ENCODE measurements at places on chromosomes 1 and 21. TPM values are rescaled to one million over a fixed set of nuclear protein-coding genes. Genes with fewer than 3 reads are reported as not detected.

GRCh38 chr1:234624724-234625117 lies 14.7 kb upstream of the IRF2BP2 start:
- H3K4me1 ChIP-seq = peaks cover 5% of the 10 kb centered on the region
- H3K27ac ChIP-seq = no peak overlapping the region
- no peak overlapping the region for H3K4me3 ChIP-seq
- ATAC-seq = no peak

DNA sequence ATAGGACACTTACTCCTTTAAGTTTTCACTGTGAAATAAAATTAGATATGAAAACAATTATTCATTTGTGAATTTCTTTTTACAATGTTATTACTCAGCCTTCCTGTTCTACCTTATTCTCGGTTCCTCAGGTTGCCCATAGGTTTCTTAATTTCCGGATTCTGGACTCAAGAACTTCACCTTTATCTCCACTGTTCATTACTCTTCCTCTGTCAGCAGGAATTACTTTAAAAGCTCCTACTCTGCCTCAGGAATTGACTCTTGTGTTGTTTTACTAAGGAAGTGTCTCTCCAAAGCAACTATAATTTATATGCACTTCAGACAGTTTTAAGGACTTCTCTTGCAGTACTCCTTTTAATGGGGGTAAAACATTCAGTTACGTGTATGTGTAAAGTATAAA lies 123.8 kb downstream of the OSBPL9 start:
- no peaks in the 10 kb centered on the region for H3K27me3 ChIP-seq
- H3K27ac ChIP-seq = no peak overlapping the region
- peaks cover 24% of the 10 kb centered on the region for H3K4me1 ChIP-seq
- H3K36me3 ChIP-seq = peaks cover 1% of the 10 kb centered on the region
- no peak overlapping the region for H3K4me3 ChIP-seq
- peak; percentile 49 for ATAC-seq

GRCh38 chr1:23745515-23745914 lies 2.2 kb downstream of the ELOA start:
- peaks cover 53% of the 10 kb centered on the region for H3K4me1 ChIP-seq
- H3K27me3 ChIP-seq = no peaks in the 10 kb centered on the region
- peak overlapping the region; percentile 88 for H3K27ac ChIP-seq
- peaks cover 63% of the 10 kb centered on the region for H3K36me3 ChIP-seq
- peak overlapping the region; percentile 92 for H3K4me3 ChIP-seq

Gene LMNA
- 150 TPM for total RNA-seq

DNA sequence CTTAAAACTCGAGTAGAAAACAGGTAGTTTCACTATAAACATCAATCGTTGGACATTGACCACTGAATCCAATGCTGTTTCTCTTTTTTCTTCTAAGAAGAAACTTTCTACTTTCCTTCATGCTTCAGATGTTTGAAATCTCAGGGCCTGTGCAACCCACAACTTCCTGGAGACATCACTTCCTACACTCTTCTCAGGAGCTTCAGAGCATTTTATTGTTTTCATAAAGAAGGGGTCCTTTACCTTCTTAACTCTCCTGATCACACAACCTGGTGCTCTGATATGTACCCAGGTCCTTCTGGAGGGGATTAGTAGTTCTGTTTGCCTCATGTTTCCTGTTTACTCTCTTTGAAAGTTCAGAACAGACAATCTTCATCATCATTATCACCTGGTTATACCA lies 113.0 kb upstream of the VAV3 start:
- peak overlapping the region; percentile 58 for H3K4me3 ChIP-seq
- peaks cover 34% of the 10 kb centered on the region for H3K4me1 ChIP-seq
- H3K27me3 ChIP-seq = no peaks in the 10 kb centered on the region
- ATAC-seq = no peak
- no peaks in the 10 kb centered on the region for H3K36me3 ChIP-seq
- H3K27ac ChIP-seq = peak overlapping the region; percentile 78

Gene PNRC2
- 125 TPM for total RNA-seq

GRCh38 chr1:167262836-167263235 lies 42.1 kb downstream of the POU2F1 start:
- peaks cover 9% of the 10 kb centered on the region for H3K4me1 ChIP-seq
- no peak overlapping the region for H3K4me3 ChIP-seq
- H3K36me3 ChIP-seq = no peaks in the 10 kb centered on the region
- ATAC-seq = no peak

GRCh38 chr1:19877821-19878636 lies 4.2 kb upstream of the OTUD3 start:
- ATAC-seq = no peak
- no peaks in the 10 kb centered on the region for H3K36me3 ChIP-seq

DNA sequence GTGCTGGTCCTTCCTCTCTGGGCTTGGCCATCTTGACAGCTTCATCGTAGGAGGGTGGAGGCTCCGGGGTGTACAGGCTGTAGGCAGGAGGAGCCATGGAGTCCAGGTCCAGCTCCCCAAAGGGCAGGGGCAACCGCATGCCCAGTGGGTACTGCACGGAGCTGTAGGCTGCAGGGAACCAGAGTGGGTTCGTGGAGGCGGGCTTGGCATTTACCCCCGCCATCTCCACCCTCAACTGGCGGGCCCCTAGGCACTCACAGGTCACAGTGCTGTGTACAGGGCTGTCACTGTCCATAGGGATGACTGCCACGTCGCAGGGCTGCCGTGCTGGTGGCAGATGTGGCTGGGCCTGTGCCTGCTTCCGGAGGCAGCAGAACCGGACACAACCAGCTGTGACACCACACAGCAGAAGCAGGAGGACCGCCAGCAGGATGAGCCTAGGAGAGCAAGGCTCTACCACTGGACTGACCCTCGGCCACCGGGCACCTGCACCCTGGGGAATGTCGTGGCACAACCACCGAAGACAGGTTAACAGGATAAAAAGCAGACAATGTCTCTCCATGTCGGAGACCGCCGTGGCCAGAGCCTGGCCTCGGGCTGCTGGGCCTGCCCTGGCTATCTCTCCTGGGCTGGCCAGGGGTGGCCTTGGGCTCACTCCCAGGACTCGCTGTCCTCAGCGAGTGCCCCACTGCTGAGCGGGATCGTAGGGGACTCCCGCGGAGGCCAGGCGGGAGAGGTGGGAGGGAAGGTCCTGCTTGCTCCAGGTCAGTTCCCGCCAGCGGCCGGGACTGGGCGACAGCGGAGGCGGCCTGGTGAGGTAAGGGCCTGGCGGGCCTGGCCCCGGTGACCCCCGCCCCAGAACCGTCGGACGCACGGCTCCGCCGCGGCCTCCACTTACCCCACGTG lies 831 bp downstream of the TMEM52 start:
- peak overlapping the region; percentile 44 for H3K4me3 ChIP-seq
- H3K36me3 ChIP-seq = no peaks in the 10 kb centered on the region
- no peak for ATAC-seq
- no peaks in the 10 kb centered on the region for H3K4me1 ChIP-seq
- no peak overlapping the region for H3K27ac ChIP-seq
- H3K27me3 ChIP-seq = no peaks in the 10 kb centered on the region

DNA sequence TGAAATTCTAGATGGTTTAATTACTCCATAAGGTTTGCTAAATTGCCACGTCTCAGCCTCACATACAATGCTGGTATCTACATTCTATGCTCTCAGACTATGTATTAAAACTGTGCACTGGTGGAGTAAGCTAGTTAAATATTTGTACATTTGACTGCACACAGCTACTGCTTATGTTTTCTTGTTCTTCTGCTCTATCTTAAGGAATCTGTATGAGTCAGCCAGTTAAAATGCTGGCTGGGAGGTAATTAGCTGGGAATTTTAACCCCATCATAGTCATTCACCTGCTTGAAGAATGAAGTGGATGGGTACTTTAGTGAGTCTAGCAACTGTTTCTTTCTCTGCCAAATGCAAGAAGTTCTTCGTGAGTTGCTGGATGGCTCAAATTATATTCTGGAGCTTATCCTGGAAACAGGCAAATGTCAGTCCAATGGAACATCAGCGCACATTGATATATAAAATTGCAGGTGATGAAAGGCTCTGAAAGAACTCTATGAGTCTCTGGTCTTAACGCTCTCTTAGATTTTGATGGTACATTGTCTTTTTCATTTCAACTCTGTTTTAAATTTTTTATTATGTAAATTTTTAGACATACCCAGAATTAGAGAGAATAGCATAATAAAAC lies 83.4 kb downstream of the BACH1 start:
- H3K4me1 ChIP-seq = peaks cover 4% of the 10 kb centered on the region
- ATAC-seq = no peak
- no peaks in the 10 kb centered on the region for H3K36me3 ChIP-seq
- H3K27me3 ChIP-seq = no peaks in the 10 kb centered on the region

DNA sequence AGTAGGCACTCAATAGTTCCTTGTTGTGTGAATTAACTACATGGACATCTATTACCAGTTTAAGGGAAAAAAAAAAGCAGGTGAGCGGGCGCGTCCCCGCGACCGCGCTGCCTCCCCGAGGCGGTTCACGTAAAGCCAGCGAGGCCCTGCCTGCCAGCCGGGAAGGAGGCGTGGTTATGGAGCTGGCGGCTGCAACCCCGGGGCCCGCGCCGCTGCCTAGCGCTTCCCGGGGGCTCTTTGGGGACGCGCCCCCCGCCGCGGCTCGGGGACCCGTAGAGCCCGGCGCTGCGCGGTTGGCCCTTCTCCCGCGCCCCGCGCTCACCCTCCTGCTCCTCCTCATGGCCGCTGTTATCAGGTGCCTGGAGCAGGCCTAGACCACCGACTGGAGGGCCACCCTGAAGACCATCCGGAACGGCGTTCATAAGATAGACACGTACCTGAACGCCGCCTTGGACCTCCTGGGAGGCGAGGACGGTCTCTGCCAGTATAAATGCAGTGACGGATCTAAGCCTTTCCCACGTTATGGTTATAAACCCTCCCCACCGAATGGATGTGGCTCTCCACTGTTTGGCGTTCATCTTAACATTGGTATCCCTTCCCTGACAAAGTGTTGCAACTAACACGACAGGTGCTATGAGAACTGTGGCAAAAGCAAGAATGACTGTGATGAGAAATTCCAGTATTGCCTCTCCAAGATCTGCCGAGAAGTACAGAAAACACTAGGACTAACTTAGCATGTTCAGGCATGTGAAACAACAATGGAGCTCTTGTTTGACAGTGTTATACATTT lies 2.6 kb upstream of the CC2D1B start:
- H3K4me3 ChIP-seq = peak overlapping the region; percentile 44
- peaks cover 31% of the 10 kb centered on the region for H3K36me3 ChIP-seq
- H3K27me3 ChIP-seq = no peaks in the 10 kb centered on the region
- no peak overlapping the region for H3K27ac ChIP-seq
- H3K4me1 ChIP-seq = peaks cover 6% of the 10 kb centered on the region

- H3K27ac ChIP-seq = no peak overlapping the region
- H3K4me1 ChIP-seq = no peaks in the 10 kb centered on the region
- peaks cover 11% of the 10 kb centered on the region for H3K27me3 ChIP-seq
- ATAC-seq = no peak
- no peak overlapping the region for H3K4me3 ChIP-seq
- no peaks in the 10 kb centered on the region for H3K36me3 ChIP-seq
Observed at GRCh38 chr1:85033221-85033620, 15.1 kb downstream of the MCOLN3 start.

DNA sequence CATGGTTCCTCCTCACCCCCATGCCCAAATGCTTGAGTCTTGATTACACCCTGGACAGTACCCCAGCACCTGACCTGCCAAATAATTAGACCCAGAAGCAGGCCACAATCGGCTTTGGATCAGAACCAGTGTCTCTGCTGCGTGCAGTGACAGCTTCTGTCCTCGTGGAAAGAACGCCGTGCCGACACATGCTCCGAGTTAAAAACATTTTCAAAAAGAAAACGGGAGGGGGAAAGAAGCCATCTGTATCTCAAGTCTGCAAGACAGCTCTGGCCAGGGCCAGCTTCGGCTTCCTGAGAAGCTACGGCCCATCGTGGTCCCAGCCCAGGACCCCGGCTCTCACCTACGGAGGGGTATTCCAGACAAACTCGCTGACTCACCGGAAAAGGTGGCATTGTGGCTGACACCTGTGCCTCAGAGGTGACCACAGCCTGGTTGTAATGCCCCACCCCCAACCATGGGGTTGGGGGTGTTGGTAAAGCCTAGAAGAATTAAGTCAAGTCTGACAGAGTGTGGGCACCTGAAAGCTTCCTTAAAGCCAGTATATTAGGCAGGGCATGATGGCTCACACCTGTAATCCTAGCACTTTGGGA lies 25.8 kb downstream of the SSBP3 start:
- ATAC-seq = no peak
- H3K36me3 ChIP-seq = peaks cover 28% of the 10 kb centered on the region
- peaks cover 27% of the 10 kb centered on the region for H3K4me1 ChIP-seq
- H3K27me3 ChIP-seq = no peaks in the 10 kb centered on the region
- no peak overlapping the region for H3K4me3 ChIP-seq

DNA sequence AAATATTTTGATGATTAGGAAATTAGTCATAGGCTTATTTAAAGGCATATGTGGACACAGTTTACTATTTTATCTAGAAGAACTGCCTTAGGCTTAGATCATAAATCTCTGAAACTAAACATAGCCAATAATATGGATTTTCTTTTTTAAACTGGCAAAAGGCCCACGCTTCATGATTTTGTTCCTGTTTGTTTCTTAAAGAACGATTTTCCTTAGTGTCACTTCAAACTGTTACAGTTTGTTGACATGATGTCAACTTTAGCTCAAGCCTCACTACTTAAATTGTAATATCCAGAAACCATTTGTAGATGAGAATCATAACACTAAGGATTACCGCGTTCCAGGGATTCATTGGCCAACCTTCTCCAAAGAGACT lies 322.6 kb downstream of the HHIPL2 start:
- H3K27me3 ChIP-seq = no peaks in the 10 kb centered on the region
- H3K4me1 ChIP-seq = no peaks in the 10 kb centered on the region

Gene SEMA4A
- 17.6 TPM for total RNA-seq

Gene SPOCD1
- total RNA-seq = 0.84 TPM

Gene CDK18
- 0.91 TPM for total RNA-seq

DNA sequence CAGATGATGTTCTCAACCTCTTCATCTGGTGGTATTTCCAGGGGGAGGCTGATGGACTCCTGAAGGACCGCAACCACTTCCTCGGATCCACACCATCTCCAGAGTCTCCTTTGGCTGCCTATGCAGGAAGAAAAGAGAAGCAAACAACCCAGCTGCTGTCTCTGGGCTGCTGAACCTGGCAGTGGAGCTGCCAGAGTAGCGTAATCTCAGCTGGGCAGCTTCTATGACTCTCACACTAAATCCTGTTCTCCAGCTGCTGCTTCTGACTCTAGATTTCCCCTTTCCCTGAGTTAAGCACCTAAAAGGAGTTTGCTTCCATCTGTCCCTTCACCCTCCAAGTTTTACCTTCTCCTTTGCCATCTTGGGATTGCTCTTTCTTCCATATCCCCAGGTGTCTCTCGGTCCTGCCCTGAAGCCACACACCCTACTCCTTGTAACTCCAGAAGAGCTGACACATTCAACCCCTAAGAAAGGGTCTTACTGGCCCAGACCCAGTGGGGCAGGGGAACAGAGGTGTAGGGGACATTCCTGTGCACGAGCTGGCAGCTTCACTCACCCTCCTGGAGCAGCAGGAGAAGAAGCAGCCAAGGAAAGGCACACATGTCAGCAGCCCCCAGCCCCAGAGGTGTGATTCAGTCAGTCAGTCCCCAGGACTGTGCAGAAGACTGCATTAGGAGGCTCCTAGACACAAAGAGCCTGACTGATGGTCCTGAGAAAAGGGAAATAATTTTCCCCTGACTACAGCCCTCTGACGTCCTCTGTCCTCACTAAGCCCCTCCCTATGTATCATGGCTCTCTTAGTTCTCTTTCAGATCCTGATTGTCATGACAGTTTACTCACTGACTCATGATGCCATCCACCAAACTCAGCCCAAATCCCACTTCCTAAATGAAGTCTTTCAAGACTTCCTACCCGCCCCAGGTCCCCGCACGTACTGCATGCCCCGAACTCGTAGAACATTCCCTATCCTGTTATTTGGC lies at the start of gene SLAMF9:
TSS of gene SLAMF9 (minus strand) at position 702 of the 980 bp plus-strand sequence. CDS start at position 602, 100 bp downstream.
- ATAC-seq = no peak
- no peak within 1 kb of the TSS for H3K27ac ChIP-seq
- H3K36me3 ChIP-seq = no peaks in the 10 kb centered on the region
- no peak within 1 kb of the TSS for H3K4me3 ChIP-seq
- H3K27me3 ChIP-seq = peaks cover 32% of the 10 kb centered on the region

Gene PLEKHN1
- 6.3 TPM for total RNA-seq

Gene IGSF8
- total RNA-seq = 23.8 TPM
